ENCODE measurements at places on chromosomes 12 and 14.

DNA sequence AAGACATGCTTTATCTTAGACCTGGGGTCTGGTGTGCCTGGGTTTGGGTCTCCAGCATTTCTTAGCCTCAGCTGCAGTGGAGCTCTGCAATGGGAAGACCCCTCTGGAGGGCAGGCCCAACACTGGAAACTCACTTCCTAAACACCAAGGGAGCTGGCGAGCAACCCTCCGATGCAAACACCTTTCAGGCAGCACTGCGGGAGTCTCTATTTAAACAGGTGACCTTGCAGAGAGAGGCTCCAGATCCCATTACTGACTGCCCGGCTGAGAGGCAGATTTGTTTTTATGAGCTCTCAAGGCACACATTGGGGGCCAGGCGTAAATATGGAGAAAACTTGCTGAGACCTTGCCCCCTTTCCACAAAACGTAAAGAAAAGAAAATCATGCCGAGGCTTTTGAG, 195.5 kb downstream of the PAX9 start:
- no peak for DNase-seq

- DNase-seq: no peak
These were observed 102.4 kb downstream of the RFLNA start for GRCh38 chr12:124397399-124397679.

GRCh38 chr14:69135133-69135532, 17.8 kb downstream of the DCAF5 start:
- no peak for DNase-seq

- DNase-seq: no peak
These were observed 27.3 kb downstream of the SPTLC2 start for GRCh38 chr14:77589099-77589498.

DNA sequence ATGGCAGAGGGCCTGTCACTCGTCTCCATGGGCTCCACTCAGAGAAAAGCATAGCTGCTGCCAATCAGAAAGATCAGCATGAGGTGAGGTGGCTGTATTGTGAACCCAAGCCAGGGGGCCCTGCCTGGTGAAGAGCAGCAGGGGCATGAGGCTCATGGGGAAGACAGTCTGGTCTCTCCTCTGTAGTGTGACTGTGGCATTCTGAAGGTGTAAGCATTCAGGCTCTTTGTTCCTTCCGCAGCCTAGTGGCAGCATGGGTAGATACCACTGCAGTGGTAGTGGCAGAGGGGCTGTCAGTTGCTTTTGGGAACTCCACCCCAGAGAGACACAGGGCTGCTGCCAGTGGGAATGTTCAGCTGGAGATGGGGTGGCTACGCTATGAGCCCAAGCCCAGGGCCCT, 5.1 kb upstream of the CLEC4D start:
- DNase-seq: no peak

DNA sequence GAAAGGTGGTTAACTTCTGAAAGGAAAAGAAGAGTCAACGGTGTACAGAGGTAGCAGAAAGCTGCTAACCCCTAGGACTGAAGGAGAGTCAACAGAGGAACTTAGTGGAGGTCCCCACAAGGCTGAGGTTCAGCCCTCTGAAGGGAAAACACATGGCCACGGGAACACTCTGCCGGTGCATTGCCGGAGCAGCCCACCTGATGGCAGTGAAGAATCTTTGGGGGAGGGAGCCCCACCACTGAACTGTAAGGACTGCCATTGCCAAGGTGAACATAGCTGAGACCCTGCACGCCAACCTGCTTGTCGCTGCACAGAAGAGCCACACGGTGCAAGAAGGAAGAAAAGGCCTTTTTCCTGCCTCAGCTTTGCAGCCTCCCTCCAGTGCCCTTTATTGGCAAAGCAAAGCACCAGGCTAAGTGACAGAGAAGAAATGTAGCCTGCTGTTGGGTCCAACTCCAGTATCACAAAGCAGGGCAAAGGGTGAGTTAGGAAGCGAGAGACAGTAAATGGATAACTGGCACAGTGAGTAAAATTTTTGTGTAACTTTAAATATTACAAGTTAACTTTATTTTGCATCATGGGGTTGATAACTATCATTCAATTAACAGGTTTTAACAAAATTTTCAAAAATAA, 76.9 kb downstream of the LIN52 start:
- DNase-seq: no peak

DNA sequence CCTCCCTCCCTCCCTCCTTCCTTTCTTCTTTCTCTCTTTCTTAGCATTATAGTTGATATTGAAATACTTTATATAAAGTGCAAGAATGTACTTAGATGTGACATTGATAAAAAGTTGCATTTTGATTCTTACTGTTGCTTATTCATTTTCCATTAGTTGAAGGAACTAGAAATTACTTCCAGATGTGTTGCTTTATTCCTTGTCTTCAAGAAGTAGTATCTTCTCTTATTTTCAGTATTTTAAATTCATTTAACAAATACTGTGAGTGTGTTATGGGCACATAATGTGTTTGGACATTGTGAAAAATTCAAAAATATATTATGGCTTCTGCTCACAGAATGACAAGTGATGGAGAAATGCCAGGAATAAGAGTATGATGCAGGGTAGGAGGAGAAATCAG, 45.6 kb downstream of the TRMT5 start:
- DNase-seq: no peak

DNA sequence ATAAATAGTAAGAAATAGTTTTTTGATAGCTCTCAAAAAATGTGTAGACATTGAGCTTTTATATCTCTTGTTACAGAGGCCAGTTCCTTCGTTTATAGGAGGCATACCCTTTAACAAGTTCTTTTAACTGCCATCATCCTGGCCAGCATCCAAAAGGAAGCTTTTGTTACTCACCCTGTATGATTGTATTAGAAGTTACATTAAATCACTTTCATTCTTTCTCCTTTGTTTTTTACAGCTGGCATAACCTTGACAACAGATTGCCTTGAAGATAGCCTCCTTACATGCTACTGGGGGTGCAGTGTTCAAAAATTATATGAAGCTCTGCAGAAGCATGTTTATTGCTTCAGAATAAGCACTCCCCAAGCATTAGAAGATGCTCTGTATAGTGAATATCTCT, 20.1 kb downstream of the CGRRF1 start:
- DNase-seq: no peak

- no peak for DNase-seq
These were observed 949.2 kb downstream of the GALC start for GRCh38 chr14:87043667-87044200.

GRCh38 chr14:59190372-59190771, 1.9 kb downstream of the DAAM1 start:
- DNase-seq: no peak

All from right forelimb (tissue), 1 donor.